ENCODE measurements at places on chromosomes 12 and 14.

DNA sequence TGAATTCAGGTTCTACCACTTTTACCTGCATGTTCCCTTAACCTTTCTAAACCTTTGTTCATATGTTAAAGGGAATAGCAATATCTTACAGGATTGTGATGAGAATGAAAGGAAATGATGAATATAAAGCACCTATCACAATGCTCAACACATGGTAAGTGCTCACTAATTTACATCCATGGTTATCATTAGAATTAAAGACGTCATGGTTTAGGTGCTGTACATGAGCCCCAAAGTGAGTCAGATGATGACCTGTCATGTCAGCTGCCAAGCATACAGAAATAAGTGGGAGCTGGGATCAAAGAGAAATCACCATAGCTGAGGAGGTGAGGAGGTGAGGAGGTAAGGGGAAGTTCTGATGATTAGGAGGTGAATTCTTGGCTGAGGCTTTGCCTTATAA lies 135.9 kb upstream of the ATP2B1 start:
- no peak for DNase-seq

DNA sequence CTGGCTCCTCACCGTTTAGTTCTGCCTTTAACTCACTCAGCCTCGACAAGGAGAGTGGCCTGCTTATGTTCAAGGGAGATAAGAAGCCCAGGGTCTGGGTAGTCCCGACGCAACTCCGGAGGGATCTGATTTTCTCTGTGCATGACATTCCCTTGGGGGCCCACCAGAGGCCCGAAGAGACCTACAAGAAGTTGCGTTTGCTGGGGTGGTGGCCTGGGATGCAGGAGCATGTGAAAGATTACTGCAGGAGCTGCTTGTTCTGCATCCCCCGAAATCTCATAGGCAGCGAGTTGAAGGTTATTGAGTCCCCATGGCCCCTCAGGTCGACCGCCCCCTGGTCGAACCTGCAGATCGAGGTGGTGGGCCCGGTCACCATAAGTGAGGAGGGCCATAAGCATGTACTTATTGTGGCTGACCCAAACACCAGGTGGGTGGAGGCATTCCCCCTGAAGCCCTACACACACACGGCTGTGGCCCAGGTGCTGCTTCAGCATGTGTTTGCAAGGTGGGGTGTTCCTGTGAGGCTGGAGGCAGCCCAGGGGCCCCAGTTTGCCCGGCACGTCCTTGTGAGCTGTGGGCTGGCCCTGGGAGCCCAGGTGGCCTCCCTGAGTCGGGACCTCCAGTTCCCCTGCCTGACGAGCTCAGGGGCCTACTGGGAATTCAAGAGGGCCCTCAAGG lies 13.1 kb downstream of the CBLN3 start:
- DNase-seq, result no peak

DNA sequence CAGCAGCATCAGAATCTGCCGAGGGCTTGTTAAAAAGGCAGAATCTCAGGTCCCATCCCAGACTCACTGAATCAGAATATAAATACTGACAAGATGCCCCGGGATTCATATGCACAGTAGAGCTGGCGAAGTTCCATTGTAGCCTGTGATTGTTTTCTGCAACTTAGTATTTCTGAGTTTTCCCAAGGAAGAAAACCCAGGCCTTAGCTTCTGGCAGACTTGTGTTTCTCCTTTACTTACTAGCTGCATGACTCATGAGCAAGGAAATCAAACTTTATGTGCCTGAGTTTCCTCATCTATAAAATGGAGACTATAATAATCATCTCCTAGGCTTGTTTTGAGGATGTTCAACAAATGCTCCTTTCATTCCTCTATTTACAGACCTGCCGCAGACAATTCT lies 278.5 kb upstream of the PLEKHG7 start:
- no peak for DNase-seq

GRCh38 chr12:87323369-87323768 lies 705.8 kb downstream of the C12orf50 start:
- DNase-seq, result no peak

DNA sequence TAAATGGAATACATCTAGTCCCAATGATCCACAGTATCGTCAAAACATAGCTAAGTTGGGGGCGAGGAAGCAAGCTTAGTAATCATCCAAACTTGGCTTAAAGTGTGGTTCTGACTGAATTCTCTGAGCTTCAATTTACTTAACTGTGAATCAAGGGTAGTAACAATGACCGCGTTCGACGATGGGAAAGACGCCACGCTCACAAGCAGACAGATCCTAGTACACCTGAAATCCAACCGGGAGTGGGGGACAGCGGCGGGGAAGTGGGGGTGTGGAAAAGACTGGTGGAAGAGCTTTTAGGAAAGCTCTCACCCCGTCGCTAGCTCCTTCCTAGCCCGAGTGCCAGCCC lies 433 bp downstream of the COX16 start:
- no peak for DNase-seq

DNA sequence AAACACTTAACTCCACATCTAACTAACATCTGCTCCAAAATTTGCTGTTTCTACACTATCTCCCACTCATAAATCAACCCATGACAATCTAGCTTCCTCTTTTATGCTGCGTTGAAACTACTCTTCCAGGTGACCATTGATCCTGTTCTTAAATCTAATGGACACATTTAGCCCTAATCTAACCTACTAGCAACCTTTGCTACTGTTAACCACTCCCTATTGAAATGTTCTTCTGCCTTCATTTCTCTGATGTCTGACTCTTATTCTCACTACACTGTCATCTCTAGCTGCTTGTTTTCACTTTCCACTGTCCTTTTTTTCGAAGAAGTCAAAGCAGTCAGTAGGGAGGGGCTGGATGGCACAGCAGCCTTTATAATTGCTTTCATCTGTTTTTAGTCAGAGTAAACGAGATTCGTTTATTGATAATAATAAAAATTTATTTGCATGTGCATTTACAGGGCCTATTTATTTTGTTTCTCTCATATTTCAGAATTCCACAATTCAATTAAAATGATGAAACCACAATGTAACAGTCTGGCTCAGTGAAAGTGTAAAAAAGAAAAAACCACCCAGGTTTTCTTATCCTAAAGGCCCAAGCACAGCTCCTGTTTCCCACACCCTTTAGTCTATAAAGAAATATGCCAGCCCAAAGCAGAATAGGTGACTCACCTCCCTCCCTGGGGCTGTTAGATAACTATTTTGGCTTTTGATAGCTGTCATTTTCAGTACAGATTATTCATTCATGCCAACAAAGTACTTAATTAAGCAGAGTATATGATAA lies 44.9 kb downstream of the ATP2B1 start:
- DNase-seq, result peak; percentile 10

GRCh38 chr12:30858471-30858870 lies 68.1 kb upstream of the TSPAN11 start:
- no peak for DNase-seq

- no peak for DNase-seq
These were observed 425.8 kb downstream of the RAD51B start for GRCh38 chr14:68245146-68246073.

- no peak for DNase-seq
These were observed 82.9 kb downstream of the FGD4 start for GRCh38 chr12:32482226-32482625.

- DNase-seq, result no peak
These were observed 15.0 kb downstream of the KCTD10 start for GRCh38 chr12:109461846-109462756.

DNA sequence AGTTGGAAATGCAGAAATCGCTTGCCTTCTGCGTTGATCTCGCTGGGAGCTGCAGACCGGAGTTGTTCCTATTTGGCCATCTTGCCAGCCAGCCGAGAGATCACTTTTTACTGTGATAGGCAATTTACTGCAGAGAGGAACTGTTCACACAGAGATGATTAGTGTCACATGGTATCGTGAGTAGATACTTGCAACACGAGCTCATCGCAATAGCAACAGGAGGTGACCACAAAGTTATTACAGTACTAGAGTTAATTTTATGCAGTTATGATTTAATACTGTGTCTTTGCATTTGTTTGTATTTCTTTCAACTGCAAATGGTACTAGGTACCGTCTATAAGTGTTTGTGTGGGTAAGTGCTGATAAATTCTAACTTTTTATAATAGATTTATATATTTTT lies 27.8 kb downstream of the NOPCHAP1 start:
- DNase-seq, result no peak

DNA sequence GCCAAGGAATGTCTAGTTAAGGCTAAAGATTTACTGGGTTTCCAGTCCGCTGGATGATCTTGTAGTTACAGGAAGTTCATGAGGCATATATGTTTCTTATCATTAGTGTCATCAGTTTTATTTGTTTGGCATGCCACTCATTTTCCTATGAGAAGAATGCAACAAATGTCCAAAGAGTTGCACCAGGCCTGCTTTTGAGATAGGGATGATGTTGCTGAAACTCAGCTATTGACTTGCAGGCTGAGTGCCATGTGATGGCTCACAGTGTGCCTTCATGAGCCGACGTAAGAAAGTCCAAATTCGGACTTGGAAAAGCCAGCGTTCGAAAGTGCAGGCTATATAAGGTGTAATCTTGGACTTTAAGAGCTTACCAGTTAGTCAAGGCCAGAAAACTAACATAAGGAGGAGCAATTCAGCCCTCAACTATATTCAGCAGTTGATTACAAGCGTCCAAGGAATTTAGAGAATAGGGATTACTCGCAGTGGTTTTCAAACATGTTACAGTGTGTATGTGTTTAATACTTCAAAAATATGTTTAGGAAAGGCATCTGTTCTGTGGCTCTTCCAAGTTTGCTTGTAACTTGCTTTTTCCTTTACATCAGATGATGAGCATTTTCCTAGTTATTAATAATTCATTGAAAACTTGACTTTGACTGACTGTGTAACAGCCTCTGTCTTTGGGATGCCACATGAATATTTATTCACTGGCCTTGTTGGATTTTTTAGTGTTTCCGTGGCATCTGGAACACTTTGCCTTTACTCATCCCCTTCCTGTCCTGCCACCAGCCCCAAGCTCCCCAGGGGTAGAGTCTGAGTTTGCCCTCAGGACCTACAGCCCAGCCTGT lies 101.3 kb downstream of the LGMN start:
- DNase-seq, result no peak

GRCh38 chr14:66216763-66217162 lies 269.4 kb upstream of the CCDC196 start:
- DNase-seq, result no peak

DNA sequence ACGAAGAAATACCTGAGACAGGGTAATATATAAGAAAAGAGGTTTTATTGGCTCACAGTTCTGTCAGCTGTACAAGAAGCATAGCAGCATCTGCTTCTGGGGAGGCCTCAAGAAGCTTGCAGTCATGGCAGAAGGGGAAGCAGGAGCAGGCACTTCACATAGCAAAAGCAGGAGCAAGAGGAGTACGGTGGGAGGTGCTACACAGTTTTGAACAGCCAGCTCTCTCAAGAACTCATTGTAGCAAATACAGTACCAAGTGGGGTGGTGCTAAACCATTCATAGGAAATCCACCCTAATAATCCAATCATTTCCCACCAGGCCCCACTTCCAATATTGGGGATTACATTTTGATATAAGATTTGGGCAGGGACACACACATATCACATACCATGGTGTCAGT lies 8.0 kb downstream of the TMTC3 start:
- no peak for DNase-seq

DNA sequence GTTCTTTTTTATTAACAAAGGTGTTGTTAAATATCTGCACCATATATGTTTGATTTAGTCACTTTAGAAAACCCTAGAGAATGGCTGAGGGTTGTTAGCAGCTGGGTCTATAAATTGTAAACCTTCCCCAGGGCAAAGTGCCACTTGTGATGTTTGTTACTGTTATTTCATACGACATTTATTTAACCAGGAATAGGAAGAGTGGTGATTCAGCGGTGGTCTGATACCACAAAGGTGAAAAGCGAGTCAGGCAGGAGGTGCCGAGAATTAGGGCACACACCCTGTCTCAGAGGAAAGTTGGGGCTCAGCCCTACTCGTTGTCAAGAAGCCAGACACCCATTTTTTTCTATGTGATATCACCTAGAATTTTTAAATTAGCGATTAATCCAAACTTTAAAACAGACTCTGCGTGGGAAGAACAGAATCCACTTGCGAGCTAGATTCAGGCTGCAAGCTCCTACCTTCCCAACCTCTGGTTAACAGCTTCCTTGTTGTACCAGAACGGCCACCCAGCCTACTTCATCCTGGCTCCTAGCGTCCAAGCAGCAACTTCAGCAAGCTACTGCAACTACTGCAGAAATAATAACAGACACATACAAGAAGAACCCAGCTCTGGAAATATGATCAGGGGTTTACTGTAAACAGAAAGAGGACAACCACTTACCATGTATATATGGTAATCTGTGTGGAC lies 126.7 kb downstream of the TMEM132D start:
- DNase-seq, result no peak

GRCh38 chr12:34395056-34396005 lies 373.0 kb downstream of the ALG10 start:
- DNase-seq, result no peak

- DNase-seq, result no peak
These were observed 396.2 kb downstream of the PAWR start for GRCh38 chr12:79294590-79294989.

- no peak for DNase-seq
These were observed 118.7 kb downstream of the ETNK1 start for GRCh38 chr12:22743700-22744099.

DNA sequence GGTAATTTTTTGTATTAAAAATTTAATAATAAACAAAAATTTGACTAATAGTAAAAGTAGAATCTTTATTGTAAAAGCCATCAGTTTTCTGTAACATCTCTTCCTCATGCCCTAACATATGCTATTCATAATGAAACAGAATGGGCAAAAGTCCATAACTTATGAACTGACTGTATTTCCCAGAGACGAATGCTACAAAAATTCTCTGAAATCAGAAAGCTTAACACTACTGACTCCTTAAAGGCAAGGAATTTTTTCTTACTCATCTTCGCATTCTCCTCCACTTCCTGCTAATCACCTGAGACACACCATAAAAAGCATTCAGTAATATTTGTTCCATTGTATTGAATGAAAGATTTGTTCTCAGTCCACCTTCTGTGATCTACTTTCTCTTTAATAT lies 17.6 kb downstream of the MON2 start:
- no peak for DNase-seq

GRCh38 chr12:6722863-6723262 lies 983 bp upstream of the COPS7A start:
- DNase-seq, result no peak

- no peak for DNase-seq
These were observed 565.5 kb downstream of the NOVA1 start for GRCh38 chr14:26032348-26032747.

- no peak for DNase-seq
These were observed 28.7 kb upstream of the PLD4 start for GRCh38 chr14:104895786-104896661.
